H7 (cell line): ENCODE measurements at places on chromosomes 6 and 20.

DNA sequence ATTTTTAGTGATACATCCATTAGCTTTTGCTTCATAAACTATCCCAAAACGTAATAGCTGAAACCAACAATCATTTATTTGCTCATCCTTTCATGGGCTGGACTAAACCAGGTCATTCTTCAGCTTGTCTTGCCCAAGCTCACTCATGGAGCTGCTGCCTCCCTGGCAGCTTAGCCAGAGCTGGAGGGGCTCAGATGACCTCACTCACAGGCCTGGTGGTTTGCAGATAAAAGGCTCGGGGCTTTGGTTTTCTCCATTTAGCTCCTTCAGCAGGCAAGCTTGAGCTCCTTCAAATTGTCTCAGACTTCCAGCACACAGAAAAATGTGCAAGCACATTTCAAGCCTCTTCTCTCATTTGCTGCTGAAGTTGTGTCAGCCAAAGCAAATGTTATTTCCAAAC is 139.1 kb downstream of the BTBD3 start:
- DNase-seq = no peak

- DNase-seq = no peak
These were observed 8.7 kb downstream of the B4GALT5 start for GRCh38 chr20:49704932-49705336.

GRCh38 chr20:63573647-63574131 is 350 bp downstream of the HELZ2 start:
- no peak for DNase-seq

GRCh38 chr6:26319405-26320128 is 45.4 kb upstream of the BTN3A2 start:
- peak; percentile 42 for DNase-seq

DNA sequence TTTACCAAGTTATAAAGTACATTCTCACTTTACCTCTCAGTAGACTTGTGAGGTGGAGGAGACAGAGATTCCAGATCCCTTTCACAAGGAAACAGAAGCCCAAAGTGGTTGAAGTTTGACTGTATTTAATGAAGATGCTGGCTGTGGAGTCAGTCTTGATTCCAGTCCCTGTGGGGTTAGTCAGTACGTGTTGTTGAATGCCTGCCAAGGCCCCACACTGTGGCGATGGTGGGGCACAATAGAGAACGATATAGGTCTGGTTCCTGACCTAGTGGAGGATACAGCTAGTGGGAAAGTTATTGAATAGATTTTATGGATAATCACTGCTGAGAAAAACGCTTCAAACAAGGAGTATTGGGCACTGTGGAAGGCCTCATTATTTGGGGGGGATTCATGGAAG is 71.4 kb downstream of the LRRC1 start:
- DNase-seq = no peak

- peak; percentile 46 for DNase-seq
These were observed 54.5 kb downstream of the STMND1 start for GRCh38 chr6:17156112-17156921.
